ENCODE measurements at places on chromosomes 7 and 10. TPM values are rescaled to one million over a fixed set of nuclear protein-coding genes. Genes with fewer than 3 reads are reported as not detected.

Gene ANKRD30A
- total RNA-seq, result not detected

Gene FAM131B
- total RNA-seq, result 0.54 TPM

Gene FZD8
- total RNA-seq, result 0.41 TPM

Gene HTR7
- not detected for total RNA-seq

Gene SSC4D
- total RNA-seq, result 0.73 TPM

Gene PRTFDC1
- 0.57 TPM for total RNA-seq

Gene ZNF716
- not detected for total RNA-seq

Gene SYT15
- total RNA-seq, result 1.5 TPM

Gene SOSTDC1
- not detected for total RNA-seq

Gene DOCK4
- 0.37 TPM for total RNA-seq

Gene MUC12
- 0.81 TPM for total RNA-seq

Gene SMNDC1
- 47.8 TPM for total RNA-seq

Gene FBXL13
- total RNA-seq, result 0.54 TPM

Gene LRIT1
- total RNA-seq, result not detected

Gene AKR1C8
- 0.22 TPM for total RNA-seq

Gene KLF14
- not detected for total RNA-seq

Gene ELAPOR2
- total RNA-seq, result 2.3 TPM

Gene SPDYE1
- not detected for total RNA-seq

Gene MGAM2
- total RNA-seq, result not detected

Gene CYP3A7
- not detected for total RNA-seq

Gene ASL
- total RNA-seq, result 36.6 TPM

Gene CUZD1
- 3.0 TPM for total RNA-seq

Gene TMEM176A
- total RNA-seq, result not detected

Gene LGI1
- not detected for total RNA-seq

Gene TBX20
- 0.15 TPM for total RNA-seq

Gene PDE1C
- not detected for total RNA-seq

All from activated T-helper 1 cell treated with anti-CD3 and anti-CD28 coated beads, Interleukin-12 subunit alpha, Interleukin-12 subunit beta, Interleukin-2, Interleukin-4 antibody, amounts not matched to agents 30 ng/mL and 10 ng/mL and 1 ng/mL, durations not matched to agents 14 hours and 24 hours and 36 hours (primary cell).